ENCODE measurements at places on chromosomes 12 and 14.
A peak's percentile ranks its signal among the peaks of the same experiment; 100 is the strongest.

DNA sequence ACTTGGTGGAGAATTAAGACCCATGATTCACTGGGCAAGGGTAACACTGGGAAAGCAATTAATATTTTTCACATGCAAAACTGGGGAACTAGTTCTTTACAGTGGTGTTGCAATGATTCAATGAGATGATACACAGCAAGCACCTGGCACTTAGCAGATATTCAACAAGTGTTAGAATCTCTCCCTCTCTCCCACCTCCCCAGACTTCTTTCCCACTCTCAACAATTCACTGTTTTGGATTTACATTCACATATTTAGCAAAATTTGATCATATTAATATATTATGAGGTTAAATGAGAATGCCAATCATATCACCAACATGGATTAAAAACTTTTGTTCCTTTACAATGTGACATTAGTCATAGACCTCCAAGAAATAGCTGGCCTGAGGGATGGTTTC, 223.1 kb upstream of the GRIP1 start:
- no peak for DNase-seq

DNA sequence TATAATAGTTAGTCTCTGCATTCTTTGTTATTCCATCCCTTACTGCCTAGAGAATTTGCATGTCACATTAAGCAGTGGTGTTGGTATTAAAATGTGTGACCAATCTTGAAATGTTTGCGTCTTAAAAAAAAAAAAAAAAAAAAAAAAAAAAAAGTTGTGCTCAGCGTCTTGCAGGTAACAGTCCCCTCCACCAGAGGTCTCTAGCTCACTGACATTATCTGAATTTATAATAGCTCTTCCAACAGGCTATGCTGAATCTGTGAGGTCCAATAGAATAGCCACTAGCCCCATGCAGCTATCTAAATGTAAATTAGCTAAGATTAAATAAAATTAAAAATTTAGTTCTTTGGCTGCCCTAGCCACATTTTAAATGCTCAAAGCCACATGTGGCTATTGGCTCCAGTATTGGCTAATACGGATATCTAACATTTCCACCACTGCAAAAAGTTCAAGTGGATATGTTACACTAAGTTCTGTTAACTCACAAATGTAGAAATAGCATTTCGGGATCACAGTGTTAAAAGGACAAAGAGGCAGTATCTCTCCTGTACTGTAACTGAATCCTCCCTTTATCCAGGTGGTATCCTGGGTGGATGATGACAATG, 28.7 kb downstream of the NKX2-8 start:
- no peak for DNase-seq

GRCh38 chr14:102046337-102047278, 40.2 kb downstream of the HSP90AA1 start:
- peak; percentile 13 for DNase-seq

DNA sequence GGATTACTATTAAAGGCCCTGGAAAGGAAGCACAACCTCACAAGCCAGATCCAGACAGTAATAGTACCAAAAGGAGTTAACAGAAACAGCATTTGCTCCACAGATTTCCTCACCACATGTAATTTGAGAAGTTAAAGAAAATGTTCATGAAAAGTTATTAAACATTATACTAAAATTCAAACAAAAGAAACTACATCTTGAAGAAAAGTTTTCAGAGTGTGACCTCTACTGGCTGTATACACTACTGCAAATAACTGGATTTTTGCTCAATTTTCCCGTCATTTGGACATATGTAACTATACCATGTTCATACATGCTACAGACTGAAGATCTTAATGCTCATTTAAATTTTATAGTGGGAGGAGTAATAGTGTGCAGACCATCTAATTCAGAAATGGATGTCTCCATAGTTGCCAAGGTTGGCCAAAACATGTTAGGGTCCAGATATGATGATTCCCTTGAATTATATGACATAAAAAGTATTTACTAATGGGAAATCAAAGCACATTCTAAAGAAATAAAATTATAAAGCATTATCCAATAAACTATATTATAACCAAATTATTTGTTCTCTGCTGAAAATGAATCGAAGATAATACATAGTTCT, 5.6 kb downstream of the KRR1 start:
- no peak for DNase-seq

DNA sequence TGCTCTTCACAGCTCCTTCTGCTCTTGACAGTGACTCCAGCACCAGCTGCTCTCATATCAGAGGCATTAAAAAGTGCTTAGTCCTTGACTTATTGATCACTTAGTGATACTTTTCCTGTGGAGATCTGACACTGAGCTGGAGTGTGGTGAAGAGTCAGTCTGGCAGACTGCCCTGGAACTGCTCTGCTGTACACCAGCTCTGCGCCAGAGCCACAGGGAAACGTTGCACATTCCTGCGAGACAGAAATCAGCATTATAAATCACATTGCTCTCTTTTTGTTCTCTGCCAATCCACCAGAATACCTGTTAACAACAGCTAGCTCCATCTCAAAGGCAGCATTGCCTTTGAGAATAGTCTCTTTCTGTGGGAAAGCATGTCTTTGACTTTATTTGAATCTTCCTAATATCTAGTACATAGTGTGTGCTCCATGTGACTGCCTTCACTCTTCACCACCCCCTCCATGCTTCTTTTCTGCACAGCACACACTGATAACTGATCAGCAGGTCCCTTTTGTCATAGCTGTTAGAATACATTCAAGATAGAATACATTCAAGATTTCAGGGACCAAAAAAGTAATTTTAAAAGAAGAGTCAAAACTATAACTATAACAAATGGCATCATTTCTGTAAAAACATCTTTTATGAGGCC, 48.2 kb upstream of the VSX2 start:
- no peak for DNase-seq

DNA sequence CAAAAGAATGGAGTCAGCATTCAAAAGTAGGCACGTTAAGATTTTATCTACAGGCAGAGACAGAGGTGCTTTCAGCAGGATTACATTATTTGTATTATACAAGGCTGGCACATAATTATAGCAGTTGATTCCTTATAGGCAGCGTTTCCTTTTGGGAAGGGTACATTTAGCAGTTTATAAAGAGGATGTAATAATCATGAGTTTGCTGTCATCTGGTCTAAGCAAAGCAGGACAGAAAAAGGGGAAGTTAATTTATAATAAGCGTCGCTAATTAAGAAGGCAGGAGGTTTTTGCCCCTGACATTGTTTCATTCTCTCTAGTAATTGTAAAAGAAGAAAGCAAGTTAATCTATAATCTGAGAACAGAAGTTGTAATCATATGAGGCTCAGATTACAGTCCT, 259.9 kb upstream of the MDGA2 start:
- no peak for DNase-seq

- DNase-seq = peak; percentile 43
Observed at GRCh38 chr12:104578453-104578852, 121.7 kb downstream of the CHST11 start.

DNA sequence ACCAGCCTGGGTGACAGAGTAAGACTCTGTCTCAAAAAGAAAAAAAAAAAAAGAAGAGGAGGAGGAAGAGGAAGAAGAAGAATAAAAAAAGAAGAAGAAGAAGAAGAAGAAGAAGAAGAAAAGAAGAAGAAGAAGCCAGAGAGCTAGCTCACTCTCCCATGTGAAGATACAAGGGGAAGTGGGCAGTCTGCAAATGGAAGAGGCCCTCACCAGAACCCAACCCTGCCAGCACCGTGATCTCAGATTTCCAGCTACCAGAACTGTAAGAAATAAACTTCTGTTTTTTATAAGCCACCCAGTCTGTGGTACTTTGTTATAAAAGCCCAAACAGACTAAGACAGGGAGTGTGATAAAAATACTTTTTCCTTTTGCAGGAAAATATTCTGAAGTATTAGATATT, 130.7 kb downstream of the ETNK1 start:
- no peak for DNase-seq

DNA sequence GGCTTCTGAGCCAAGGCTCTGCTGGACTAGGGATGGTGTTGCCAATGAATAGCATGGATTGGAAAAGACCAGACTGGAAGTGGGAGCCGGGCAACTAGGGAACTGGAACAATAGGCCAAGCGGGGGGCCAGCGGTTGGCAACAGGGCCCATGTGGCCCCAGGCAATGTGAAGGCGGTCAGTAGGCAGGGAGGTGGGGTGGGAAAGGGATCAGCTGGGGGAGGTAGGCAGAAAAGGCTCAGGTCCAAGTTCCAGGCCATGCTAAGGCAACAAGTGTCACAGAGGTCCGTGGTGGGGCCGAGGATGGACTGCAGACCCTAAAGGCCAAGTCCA, 14.9 kb upstream of the MLXIP start:
- no peak for DNase-seq

DNA sequence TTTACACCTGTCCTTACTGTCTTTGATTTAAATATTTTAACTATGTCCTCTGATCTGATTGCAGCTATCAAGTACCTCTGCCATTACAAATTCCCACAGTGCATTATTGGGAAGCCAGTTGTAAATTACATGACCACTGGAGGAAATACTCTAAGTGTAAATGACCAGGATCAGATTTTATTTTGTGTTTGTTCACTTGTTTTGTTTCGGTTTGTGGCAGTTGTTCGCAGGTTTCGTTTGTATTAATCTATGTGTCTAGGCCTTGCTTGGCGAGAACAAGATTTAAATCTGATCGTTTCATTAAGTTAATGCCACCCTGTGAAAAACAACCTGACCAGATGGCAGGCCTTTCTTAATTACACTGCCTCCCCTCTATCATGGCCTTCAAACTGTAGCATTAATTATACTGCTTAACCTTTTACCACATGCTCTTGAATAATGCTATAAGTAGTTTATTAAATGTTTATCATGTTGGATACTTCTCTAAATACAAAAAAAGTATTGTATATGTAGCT, 990.1 kb downstream of the TMTC2 start:
- no peak for DNase-seq

- no peak for DNase-seq
Observed at GRCh38 chr12:59158066-59158465, 237.8 kb upstream of the LRIG3 start.

DNA sequence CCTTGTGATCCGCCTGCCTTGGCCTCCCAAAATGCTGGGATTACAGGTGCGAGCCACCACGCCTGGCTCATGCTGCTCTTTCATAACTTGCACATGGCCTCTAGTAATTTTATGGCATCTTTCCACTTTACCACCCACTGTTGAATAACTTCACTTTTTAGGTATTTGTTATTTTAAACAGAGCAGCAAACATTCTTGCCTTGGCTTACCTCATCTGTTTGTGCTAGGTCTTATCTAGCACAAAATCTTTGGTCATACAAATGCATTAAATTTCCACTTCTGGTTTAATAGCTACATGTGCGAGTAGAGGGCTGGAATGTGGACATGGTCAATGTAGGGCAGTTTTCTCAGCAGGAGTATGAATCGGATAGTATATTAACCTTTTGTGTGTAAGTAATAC, 38.8 kb upstream of the ATF7IP start:
- DNase-seq = no peak

DNA sequence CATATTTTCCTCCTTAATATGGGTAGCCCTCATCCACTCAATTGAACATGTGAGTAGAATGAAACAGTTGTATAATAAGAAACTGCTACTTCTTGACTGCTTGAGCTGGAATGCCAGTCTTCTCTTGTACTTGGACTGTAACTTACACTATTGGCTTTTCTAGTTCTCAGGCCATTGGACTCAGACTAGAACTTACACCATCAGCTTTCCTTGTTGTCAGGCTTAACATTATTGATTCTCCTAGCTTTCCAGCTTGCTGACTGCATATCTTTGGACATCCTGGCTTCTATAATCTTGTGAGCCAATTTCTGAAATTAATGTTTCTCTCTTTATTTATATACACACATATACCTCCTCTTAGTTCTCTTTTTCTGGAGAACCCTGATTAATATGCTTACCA, 24.8 kb downstream of the CCDC91 start:
- DNase-seq = no peak

DNA sequence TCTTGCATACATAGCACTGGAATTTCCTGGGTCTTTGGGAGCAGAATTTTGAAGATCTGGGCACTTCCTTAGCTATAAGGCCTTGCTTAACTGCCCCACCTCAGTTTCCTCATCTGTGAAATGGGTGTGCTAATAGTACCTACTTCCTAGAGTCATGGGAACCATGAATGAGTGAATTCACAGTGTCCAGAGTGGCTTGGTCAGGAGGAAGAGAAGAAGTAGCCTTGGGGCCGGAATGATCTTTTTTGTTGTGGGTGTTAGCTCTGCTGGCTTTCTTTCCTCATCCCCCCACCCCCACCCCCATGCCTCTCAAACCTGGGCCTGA, 2.4 kb downstream of the SH2B3 start:
- no peak for DNase-seq

- DNase-seq = no peak
Observed at GRCh38 chr12:112820796-112821195, 29.2 kb downstream of the RPH3A start.

GRCh38 chr12:111312016-111312415, 56.9 kb downstream of the PHETA1 start:
- DNase-seq = no peak

DNA sequence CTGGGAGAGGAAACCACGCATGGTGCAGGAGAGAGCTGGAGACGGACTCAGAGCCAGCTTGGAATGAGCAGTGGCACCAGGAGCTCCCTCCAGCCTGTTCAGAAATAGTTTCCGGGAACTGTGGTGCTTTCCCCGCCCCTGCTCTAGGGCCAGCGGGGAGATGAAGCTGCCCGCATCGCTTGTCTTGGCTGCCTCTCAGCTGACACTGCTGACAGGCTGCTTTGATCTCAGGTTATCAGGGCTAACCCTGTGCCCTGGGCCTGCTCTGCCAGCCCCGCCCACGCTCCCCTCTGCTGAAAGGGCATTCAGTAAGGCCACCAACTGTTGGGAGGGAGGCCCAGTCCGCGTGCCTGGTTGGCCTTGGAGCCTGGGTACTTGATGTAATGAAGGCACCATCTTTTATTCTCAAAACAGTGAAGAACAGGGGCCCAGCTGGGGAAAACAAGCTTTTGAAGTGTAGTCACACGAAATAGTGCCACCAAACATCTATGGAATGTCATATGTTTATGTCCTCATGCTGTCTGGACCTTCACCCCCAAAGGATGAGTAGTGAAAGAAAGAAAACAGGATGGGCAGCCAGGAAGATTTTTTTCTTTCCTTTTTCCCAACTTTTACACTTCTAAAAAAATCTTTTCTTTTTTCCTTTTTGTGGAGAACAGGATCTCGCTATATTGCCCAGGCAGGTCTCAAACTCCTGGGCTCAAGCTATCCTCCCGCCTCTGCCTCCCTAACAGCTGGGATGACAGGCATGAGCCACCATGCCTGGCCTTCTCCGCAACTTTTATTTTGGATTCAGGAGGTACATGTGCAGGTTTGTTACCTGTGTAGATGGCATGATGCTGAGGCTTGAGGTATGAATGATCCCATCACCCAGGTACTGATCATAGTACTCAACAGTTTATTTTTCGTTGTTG, 115.9 kb upstream of the TBX3 start:
- no peak for DNase-seq

DNA sequence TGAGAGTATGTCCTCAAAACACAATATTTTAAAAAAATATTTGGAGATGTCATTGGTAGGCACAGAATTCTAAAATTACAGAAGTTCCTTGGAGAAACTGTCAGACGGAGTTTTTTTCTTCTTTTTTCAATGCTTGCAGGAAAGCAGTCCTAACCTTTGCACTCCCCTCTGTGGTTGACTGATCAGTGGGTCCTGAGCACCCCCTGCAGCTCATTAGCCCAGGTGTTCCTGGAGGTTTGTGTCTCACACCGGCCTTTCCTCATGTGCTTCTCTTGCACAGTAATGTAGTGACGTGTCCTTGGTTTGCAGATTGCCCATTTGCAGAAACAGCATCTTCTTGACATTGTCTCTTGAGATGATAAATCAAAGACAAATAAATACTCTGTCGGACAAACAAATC, 513.0 kb downstream of the TMEM121 start:
- peak; percentile 54 for DNase-seq

Data from activated T-cell treated with anti-CD3 and anti-CD28 coated beads for 48 hours (primary cell).